Type B pancreatic cell (in vitro differentiated cells): ENCODE measurements at places on chromosomes 5 and 9.

DNA sequence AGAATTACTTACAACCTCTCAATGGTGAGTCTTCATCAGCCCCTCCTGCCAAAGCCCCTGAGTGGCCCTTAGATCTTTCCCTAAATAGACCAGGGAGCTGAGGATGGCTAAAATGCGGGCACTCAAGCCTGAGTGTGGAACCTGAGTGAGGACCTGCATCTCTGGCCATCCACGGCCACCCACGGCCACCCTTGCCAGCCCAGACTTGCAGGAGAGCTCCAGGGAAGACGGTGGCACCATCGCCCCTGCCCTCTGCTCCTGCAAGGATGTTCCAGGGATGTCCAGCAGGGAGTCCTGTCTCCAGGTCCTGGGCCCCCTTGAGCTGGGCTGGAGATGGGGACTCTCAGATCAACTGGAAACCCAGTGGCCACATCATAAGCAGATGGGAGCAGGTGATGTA, 68.2 kb upstream of the OLFM1 start:
- DNase-seq = no peak

- DNase-seq = no peak
Observed at GRCh38 chr5:177361418-177362291, 3.9 kb downstream of the RGS14 start.

DNA sequence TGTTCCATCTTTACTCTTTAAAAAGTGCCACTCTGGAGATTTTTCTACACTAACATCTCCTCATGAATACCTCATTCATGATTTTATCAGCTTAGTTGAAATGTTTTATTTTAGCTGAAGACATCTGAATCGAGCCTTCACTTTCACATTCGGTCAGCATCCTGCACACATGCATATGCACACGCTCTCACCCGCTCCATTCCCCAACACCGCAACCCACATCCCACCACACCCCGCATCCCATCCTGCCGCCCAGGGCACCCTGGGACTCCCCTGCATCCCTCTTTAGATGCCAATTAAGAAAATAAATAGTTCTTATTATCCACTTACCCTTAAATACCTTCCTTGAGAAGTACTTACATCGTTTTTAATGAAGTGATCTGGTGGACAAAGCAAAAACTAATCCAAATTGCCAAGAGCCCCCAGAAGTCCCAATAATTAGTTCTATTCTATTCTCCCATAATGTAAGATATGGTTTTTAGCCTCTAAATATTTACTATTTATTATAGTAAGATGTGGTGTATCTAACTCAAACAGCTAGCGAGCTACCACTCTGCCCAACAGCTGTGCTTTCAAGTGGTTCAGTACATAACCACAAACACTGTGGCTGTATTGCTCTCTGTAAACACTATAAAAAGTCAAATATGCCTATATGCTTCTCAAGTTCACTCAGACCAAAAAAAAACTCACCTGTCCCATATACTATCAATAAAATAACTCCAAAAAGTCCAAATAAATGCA, 38.2 kb downstream of the GZMK start:
- DNase-seq = no peak

- DNase-seq = no peak
Observed at GRCh38 chr5:110086658-110087388, 397.1 kb downstream of the MAN2A1 start.

DNA sequence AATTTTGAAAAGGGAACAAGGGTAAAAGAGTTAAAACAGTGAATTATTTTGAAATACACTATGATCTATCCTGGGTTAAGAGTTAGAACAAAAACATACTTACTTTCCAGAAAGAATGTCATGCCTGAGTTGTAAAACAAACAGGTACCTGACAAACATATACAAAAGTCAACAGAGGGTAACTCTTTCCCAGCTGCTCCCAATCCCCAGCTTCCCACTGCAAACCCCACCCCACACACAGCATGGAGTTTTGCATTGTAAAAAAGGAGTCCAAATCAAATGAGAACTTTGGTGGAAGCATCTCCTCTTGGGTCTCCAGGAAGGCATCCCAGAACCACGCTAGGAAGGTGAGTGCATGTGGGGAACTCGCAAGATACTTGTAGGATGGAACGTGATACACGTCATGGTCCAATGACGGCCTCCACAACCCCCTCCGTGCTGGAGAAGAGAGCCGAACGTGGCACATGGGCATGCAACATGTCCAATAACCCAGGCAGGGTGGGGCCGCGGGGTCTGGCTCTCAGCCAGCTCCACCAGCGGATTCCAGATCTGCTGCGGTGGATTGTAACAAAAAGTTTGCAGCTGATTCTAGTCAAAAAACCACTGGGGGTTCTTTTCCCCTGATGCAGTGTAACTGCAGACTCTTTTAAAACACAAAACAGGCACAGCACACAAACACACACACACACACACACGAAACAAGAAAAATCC, 55.8 kb downstream of the EPB41L4B start:
- DNase-seq = no peak

GRCh38 chr5:103542441-103542840, 20.1 kb downstream of the NUDT12 start:
- DNase-seq = no peak

GRCh38 chr5:177450667-177451424, 4.2 kb downstream of the PRR7 start:
- no peak for DNase-seq

- no peak for DNase-seq
Observed at GRCh38 chr9:133367778-133368177, 8.1 kb downstream of the SURF4 start.

DNA sequence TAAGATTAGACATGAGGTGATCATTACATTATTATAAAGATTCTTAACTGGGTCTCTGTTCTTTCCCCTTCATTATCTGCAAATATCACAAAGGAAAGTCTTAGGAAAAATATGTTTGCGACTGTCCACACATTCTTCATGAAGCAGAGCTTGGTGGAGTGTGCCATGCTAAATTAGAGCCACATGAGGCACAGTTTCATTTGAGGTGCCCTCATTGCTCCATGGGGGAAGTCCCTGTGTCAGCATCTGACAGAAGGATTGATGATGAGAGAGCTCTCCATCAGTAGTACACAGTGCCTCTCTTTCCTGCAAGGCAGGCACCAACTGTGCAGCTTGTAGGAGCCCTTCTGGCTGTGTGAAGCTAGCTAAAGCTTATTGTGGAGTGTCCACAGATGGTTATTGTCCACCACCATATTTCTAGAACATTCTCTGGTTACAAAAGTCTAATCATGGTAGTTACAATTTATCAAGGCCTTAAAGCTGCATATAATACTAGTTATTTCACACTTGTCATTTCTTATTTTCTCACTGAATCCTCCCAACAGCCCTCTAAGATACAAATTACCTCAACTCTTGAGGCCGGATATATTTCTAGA, 63.9 kb downstream of the C9orf152 start:
- DNase-seq = no peak

- peak; percentile 84 for DNase-seq
Observed at GRCh38 chr9:88076286-88077070, 61.8 kb downstream of the SPATA31C2 start.

DNA sequence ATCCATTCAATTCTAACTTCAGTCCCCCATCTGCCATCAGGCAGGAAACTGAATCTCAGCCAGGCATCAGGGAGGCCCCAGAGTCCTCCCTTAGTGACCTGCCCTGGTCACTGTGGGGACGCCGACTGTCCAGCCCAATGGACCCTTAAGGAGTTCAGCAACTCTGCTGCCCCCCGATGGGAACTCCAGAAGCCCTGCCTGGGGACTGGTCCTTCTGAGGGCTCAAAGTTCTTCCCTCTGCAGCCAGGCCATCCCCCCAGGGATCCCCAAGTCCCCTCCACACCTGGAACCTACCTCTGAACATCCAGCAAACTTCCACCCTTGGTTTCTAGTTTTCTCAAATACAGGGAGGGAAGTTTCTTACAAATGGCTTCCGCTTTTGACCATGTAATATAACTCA, 76.8 kb downstream of the UBE2QL1 start:
- no peak for DNase-seq

GRCh38 chr9:136281421-136282271, 22.2 kb downstream of the CCDC187 start:
- no peak for DNase-seq

DNA sequence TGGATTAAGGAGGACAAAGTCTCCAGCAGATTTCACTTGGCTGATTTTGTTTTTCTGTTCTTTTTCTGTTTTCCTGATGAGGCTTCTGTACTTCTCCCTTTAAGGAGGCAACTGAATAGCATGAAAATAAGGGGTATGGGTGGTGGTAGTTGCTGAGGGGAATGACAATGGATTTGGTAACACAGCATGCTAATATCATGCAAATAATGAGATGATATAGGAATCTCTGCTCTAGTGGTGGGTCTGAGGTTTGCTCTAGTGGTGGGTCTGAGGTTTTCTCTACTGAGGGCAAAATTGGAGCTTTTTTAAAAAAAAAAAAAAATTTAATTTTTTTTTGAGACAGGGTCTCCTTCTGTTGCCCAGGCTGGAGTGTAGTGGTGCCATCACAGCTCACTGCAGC, 139.7 kb downstream of the C9orf152 start:
- no peak for DNase-seq

DNA sequence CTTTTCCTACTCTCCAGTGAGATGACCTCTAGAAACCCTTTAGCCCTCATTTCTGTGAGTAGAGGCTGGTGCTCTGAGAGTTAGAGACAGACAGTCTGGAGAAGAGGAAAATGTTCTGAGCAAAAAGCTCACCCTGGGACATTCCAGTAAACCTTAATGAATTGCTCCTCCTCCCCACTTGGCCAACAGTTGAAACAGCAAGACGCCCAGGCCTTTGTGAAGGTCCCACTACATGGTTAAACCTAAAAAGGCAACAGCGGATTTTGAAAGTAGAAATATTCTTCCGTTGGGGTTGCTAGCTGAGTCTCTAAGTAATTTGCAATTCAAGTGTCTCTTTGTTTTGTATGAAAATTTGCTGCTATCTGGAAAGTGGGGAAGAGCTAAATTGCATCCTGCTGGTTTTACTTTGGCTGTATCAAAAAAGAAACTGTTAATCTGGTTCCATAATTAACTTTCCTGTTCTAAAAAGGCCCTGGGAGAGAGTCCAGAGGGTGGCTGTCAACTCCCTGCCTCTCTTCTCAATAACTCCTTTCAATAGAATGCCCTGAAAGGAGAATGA, 63.8 kb downstream of the ATP10B start:
- DNase-seq = no peak

DNA sequence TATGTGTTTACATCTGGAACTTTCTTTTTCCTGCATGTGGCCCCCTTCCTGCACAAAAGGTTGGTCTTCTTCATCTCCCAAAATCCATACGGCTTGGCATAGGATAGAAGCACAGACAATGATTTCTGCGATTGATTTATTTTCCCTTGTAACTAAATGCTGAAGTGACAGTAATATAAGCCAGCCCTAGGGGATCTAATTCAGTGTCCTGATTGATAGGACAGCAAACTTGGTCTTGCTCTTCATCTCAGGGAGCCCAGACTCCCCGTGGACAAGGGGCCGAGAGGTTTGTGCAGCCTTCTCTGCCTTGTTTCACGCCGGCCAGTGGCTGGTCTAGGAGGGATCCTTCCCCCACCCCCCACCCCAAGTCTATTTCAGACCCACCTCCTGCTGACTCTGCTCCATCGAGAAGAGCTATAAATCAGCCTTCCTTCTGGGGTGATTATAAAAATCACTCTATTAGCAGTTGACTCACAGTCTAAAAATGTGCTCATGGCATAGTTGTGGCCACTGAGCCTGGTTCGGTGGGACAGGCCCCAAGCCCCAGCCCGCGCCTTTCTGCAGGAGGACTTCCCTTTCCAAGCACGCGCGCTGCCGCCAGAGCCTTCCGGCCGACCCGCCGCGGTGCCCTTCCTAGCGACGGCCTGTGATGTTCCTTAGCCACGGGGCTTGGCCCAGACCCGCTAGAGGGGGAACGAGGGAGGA, 89.8 kb upstream of the COL5A1 start:
- DNase-seq = no peak

GRCh38 chr5:16930496-16930895, 5.6 kb downstream of the MYO10 start:
- no peak for DNase-seq

DNA sequence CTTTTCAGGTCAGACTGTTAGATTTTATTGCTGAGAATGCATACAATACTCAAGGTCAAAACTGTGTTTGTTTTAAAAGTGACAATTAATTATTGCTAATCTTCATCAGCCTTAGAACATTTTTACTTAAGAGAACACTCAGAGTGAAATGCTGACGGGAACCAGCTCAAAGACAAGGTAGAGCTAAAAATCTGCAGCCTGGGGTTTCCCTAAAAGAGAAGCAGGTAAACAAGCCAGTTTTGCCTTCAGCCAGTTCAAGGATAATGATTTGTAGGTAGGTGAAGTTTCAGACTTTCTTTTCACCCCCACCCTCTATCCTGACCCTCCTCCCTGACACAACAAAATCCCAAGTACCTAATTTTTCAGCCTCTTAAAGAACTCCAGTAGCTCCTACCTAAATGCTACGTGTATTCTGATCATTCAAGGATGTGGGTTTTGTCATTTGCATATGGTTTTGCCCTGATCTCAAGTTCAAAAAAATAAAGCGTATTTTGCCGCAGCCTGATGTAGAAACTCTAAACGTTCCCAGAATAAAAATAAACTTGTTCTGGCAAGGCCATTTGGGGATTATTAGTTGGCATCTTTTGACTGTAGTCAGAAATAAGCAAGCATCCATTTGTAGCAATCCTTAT, 407.2 kb downstream of the EFNA5 start:
- DNase-seq = no peak

- no peak for DNase-seq
Observed at GRCh38 chr9:12759761-12760160, 15.1 kb upstream of the LURAP1L start.

DNA sequence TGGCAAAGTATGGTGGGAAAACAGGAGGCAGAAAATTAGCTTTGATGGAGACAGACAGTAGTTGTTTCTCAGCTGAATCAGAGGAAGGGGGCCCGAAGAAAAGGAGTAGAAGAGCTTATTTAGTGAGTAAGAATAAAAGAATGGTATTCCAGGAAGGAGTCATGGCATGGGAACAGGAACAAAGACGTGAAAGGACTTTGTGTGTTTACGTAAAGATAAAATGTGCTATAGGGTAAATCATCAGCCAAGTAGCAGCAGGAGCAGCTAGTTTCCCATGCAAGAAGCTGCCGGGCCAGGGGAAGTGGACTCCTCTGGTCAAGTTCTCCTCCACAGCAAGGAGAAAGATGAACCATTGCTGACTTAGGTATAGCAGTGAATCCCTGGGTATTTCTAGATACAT, 454.5 kb downstream of the HINT1 start:
- DNase-seq = no peak

- no peak for DNase-seq
Observed at GRCh38 chr9:16664211-16664610, 206.3 kb downstream of the BNC2 start.

DNA sequence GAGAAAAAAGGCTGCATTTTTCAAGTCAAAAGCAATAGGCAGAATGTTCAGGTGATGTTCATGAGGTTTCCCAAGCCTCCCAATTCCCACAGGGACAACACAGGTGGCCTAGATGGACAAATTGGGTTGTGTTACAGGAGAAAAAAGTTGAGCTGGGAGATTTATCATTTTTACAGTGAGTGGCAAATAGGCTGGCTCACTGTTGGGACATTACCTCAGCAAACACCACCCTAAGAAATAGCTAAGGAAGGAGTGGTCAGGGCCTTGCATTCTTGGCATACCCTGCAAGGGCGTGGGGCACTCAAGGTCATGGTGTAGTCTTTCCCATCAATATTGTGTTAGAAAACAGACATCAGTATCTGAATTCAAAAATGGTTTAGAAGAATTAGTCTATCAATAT, 23.3 kb upstream of the CPLANE1 start:
- DNase-seq = no peak

- DNase-seq = no peak
Observed at GRCh38 chr5:1172007-1172581, 29.3 kb upstream of the SLC6A19 start.
